Tibial nerve (tissue), 4 donors: ENCODE measurements at places on chromosomes 4 and X.

DNA sequence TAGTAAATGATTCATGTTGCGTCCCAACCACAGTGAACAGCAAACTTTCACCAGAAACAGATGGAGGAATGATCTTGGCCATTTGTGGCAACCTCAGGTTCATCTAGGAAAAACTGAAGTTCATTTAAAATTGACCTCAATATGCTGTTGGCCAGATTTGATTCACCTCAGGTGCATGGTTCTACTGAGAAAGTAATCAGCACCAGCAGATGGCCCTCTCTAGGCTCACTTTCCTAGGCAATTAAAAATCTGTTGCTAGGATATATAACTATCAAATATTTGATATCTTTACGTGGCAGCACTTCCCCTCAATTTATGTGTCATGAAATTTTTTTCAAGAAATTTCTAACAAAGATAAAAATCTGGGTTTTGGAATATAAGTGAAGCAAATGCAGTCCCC, 344.7 kb downstream of the GALNTL6 start:
- no peak for DNase-seq

DNA sequence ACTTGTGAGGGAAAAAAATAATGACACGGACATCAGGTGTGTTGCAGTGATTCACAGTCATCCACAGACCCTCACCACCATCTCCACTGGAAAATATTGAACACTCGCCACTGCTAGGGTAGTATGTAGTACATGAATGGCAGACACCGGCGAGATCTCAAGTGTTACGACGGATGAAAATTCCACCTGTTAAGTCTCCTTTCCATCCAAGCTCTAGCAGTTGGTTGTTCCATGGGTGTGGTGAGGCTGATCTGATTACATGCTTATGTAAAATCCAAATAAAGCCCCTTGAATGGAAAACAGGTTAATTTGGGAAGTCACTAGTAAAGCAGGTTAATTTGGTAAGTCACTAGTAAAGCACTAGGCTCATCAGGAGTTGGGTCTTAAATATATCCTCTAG, 1.1 kb upstream of the ARMCX4 start:
- no peak for DNase-seq

DNA sequence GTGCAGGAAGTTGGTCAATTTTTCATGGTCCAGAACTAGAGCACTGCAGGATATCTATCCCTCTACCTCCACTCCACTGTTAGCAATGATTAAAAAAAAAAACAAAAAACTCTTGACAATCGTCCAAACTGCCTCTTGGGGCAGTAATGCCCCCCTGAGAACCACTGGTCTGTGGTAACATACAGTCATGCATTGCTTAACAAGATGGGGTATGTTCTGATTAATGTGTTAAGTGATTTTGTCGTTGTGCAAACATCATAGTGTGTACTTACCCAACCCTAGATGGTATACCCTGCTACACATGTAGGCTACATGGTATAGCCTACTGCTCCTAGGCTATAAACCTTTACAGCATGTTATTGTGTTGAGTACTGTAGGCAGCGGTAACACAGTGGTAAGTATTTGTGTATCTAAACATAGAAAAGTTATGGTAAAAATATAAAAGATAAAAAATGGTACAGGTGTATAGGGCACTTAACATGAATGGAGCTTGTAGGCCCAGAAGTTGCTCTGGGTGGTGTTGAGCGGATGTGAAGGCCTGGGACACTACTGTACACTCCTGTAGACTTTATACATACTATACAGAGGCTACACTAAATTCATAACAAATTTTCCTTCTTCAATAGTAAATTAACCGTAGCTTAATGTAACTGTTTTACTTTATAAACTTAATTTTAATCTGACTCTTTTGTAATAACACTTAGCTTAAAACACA, 34.1 kb downstream of the ART3 start:
- no peak for DNase-seq

DNA sequence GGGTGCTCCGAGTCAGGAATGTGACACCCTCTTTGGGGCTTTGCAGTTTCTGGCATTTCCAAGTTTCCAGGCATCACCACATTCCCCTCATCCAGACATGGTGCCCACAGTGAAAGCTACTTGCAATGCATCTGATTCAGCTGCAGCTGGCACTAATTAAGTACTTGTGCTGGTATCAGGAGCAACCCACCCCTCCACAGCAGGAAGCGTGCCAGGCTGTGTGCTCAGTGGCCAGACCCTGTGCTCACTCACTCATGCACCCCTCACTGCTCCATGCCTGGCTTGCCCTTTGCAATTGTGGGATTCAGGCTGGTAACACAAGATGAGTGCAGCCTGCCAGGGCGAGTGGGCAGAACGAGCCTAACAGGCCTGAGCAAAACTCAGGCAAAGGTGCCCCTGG, 271.2 kb downstream of the EPHA5 start:
- DNase-seq, result no peak

- peak; percentile 51 for DNase-seq
Observed at GRCh38 chrX:101595739-101596419, 21.9 kb downstream of the ARMCX6 start.

- DNase-seq, result no peak
Observed at GRCh38 chrX:149208307-149208706, 296.8 kb downstream of the IDS start.

DNA sequence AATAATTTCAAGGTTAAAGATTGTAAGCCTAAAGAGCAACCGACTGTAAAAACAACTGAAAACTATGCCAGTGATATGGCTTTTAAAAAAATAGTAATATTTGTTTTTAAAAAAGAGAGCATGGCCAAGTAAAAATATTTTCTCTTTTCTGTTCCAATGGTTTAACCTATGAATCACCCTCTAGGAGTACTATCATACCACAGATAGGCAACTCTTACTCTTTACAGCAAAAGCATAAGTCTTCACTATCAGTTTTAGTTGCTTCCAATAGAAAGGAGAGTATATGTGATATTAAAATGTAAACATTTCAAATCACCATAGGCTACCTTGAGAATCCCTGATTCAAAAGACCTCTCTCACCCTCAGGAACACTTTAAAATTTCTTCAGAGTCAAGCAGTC, 102.6 kb downstream of the AMELX start:
- DNase-seq, result no peak

- DNase-seq, result no peak
Observed at GRCh38 chrX:41664908-41665307, 23.9 kb upstream of the GPR34 start.
